ENCODE measurements at places on chromosomes 11 and 22. TPM values are rescaled to one million over a fixed set of nuclear protein-coding genes. Genes with fewer than 3 reads are reported as not detected.

DNA sequence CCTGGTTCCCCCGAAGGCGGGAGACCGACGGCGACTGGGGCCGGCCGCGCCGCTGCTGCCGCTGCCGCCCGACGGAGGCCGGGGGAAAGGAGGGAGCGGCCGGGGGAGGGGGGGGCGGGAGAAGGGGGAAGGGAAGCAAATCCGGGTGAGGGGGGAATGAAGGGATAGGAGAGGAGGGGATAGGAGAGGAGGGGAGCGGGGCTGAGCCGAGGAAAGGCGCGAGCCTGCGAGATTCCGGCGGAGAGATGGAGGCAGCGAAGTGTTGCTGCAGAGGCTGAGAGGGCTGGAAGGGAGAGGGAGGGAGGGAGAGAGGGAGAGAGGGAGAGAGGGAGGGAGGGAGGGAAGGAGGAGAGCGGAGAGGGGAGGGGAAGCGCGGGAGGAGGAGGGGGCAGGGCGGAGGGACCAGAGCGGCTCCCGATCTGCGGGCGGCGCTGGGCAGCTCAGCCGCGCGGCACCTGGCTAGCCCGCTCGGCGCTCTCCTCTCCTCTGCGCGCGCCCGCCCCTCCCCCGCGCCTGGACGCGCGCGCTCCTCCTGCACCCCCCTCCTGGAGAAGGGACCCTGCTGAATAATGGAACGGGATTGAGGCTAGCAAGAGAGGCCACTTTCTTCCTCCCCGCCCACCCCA is 52.3 kb downstream of the SLC22A12 start:
- DNase-seq = no peak

GRCh38 chr11:77060234-77060633 is 6.5 kb upstream of the CAPN5 start:
- DNase-seq = no peak

DNA sequence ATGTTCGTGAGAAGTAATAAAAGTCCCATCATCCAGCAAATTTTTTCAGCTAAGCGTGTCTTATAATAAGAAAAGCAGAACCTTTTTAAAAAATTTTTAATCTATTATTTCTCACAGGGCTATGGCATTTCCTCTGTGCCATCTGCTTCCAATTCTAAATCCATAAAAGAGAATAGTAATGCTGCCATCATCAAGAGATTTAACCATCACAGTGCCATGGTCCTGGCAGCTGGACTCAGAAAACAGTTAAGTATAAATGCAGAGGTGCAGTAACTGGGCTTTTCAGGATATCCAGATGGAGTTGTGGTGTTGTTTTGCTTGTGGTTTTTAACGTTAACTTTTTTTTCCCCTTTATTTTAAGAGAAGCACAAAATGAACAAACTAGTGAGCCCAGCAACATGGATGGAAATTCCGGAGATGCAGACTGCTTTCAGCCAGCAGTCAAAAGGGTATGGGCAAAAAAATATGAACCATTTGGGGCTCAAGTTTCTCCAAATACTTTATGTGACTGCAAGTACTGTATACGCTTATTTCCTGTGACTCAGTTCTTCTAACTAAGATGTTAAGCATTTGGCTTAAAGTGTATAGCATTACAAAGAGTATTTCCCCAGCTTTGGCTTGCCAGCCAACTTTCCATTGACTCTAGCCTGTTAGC is 25.2 kb downstream of the GTF2H1 start:
- no peak for DNase-seq

- no peak for DNase-seq
Observed at GRCh38 chr11:118911113-118911879, 14.4 kb downstream of the BCL9L start.

- DNase-seq = no peak
Observed at GRCh38 chr11:115871161-115871760, 367.0 kb upstream of the CADM1 start.

- DNase-seq = no peak
Observed at GRCh38 chr11:107751082-107751481, 39.2 kb upstream of the SLN start.

EPS8L2 gene
- polyA plus RNA-seq = 154 TPM

DNA sequence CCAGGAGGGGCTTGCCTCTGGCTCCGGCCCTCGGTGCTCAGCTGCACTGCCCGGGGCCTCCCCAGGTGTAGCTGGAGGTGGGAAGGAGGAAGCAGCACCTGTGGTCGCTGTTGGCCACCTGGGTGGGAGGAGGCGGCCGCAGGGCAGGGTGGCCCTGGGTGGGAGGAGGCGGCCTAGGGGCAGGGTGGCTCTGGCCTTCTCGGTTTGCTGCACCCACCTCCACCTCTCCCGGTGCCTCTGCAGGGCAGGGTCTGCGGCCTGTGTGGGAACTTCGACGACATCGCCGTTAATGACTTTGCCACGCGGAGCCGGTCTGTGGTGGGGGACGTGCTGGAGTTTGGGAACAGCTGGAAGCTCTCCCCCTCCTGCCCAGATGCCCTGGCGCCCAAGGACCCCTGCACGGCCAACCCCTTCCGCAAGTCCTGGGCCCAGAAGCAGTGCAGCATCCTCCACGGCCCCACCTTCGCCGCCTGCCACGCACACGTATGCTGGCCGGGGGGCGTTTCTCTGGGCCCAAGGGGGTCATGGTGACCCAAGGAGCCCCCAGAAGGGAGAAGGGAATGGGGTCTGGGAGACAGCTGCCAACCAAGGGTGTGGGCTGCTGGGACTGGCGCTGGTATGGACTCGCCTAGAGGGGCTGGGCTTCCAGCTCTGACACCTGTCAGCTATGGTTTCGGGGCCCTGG is 20.6 kb downstream of the MUC5AC start:
- no peak for DNase-seq

DNA sequence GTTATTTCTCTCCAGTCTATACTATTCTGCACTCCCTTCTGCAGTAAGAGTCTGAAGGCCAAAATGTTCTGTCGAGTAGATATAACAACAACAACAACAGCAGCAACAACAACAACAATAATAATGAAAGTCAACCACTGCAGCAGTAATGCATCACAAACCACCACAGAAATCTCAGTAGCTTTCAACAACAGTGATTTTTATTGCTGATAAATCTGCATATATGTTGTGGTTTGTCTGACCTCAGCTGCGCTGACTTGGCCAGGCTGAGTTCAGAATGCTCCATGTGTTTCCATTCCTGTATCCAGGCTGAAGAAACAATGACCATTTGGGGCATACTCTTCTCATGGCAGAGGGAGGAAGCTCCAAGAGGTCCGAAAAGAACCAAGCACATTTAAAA is 32.3 kb upstream of the CYP2R1 start:
- no peak for DNase-seq

DNA sequence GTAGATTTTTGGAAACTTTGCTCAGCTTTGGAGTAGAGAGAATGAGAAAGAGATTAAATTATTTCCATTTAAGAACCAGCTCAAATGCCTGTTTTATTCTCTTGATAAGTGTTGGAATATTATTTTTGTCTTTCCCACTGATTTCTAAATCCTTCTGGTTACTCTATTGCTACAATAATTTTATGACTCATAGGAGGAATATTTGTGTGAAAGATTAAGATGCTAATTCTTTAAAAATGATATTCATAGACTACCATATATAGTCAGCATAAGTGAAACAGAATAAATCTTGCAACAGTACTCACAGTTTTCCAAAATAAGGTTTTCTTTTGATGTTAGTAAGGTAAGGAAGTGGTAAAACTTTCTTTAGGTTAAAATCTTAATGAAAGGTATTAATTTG is 60.9 kb downstream of the YAP1 start:
- no peak for DNase-seq

DNA sequence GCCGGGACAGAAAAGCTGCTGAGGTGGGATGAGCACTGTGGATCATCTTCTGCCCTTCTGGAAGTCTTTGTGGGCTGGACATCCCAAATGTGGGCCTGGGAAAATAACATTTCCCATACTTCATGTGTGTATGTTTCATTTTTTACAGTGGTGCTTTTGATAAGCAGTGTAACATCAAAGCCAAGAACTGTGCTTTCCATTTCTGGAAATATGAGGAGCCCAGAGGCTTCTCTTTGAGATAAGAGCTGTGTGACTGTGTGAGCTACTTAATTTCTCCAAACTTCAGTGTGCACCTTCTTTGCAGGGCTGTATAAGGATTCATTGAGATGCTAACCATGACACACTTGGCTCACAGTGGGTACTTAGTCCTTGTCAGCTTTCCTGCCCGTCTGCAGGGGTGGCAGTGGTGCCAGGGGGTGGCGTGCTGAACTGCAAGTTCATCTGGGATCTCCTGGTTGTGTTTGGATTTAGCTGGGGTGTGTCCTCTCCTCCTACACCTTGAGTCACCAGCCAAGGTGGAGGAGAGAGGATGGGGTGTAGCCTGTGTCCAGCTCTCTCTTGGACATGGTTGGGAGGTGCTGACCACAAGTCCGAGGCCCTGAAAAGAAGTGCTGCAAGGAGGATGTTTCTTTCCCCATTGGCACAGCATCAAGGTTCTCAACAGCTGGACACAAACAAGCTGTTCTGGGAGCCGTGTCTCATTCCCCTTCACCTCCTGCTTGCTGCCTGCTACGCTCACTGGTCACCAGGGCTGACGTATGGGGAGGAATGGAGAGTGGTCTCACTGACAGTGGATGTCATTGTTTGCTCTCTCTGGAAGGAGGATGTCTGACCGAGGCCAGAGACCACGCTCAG is 139.4 kb downstream of the TEAD1 start:
- DNase-seq = peak; percentile 61

- DNase-seq = peak; percentile 29
Observed at GRCh38 chr22:35467681-35468434, 67.9 kb downstream of the MCM5 start.

Measured in A549 (cell line).